ENCODE measurements at places on chromosomes 1 and 21.

DNA sequence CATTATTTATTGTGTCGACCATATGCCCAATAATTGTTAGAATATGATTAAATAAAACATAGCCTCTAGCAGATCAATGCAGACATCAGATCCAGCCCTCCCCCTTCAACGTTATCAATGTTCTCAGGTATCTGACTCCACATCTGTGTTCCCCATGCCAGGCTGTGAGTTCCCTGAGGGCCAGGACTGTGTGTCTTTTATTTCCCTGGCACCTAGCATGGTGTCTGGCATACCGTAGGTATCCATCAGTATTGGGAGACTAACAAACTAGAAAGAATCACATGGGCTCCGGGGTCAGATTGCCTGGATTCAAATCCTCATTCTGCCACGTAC, 48.3 kb downstream of the SDC3 start:
- no peak for DNase-seq

DNA sequence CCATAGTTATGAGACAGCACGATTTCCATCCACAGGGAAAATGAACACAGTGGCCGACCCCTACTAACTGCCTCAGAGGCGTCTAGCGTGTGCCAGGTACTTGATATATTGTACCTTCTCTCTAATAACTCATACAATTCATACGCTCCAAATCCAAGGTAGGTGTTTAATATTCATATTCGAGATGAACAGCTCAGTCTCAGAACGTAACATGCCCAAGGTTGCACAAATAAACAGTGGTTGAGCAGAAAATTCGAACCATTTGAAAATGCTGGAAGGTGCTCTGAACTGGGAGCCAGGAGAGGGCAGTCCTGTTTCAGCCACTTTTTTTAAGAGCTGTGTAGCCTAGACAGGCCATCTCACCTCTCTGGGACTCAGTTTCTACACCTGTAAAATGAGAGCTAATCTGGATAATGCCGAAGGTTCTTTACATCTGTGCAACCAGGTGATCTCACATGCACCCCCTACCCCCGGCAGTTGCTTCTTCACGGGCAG, 7.9 kb downstream of the SLC45A3 start:
- DNase-seq: no peak

DNA sequence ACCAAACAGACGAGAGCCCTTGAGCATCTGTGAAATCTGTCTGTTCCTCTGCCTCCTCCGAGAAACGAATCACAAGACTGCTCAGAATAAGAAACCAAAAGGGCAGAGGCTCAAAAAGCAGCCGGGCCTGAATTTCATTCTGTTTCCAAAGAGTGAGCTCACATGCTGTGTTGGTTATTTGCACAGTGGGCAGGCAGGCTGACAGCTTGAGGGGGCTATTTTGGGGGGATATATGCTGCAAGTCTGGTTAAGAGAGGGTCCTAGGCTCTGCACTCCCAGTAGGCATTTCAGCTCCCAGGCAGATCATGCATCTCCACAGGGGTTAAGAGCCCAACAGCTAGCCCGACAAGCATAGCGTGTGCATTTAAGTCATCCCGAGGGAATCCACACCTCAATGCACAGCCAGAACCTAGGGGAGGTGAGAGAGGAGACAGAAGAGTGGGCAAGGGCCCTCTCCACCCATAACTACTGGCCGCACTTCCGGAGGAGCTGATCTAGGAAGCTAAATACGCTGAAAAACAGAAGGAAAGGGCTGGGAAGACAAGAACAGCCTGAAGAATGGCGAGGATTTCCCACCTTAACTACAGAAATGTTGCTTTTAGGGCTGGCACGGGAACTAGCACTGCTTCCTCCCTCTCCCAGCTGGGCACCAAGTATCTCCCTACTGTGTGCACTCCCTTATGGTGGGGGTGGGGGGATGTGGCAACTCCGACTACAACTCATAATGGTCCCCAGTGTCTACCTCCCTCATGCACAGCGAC, 3.7 kb downstream of the PGBD5 start:
- no peak for DNase-seq

DNA sequence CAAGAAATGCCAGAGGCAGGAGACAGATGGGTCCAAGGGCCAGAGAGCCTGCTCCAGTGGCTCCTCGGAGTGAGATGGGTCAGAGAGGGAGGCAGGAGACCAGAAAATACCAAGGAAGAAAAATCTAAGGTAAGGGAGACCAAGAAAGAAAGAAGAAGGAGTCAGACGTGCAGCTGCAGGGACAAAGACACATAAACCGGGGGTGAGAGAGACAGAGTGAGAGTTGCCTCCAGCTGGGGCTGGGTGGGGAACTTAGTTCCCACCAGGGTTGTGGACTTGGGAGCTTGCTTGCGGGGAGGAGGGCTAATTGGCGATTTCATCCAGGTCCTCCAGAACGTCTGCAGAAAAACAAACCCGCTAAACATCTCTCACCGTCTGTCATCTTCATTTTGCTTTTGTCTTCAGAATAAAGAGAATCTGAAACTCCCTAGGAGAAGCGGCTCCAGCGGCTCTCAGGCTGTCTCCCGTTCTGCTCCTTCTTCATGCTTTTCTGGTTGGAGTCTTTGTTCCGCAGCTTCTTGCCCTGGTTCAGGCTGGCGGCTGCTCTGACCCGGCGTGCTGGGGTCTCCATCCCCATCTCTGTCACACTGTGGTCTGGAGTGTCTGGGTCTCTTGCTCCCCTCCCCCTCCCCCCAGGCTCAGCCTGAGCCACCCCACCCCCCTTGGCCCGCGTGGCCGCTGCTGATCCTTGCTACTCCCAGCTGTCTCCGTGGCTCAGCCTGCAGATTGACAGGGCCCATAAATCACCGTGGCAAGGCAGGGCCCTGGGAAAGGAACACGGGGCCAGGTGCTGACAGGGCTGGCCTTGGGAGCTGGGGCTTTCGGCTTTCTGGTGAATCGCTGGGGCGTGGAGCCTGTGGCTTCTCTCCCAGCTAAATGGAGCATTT, 66.6 kb downstream of the UBIAD1 start:
- DNase-seq: peak; percentile 49

DNA sequence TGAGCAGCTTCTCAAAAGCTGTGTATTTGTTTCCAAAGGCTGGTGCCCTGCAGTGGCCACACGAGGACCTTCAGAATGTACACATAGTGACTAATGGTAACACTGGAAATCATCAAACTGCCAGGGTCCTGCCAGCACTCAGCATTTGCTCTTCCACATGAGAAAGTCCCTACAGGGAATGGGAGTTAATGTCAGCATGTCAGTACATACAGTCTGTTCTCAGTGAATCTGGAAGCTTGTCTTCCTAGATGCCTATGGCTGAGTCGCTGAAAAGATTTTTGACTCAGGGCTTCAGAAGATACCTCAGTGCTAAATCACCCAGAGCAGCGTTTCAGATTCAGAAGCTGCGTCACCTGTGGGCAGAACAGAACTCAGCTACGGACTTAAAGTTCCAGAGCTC, 108.2 kb downstream of the CDC7 start:
- DNase-seq: no peak

Data from K562 (cell line).